ENCODE measurements at places on chromosomes 16 and 17.

- no peak for DNase-seq
These were observed 129.9 kb downstream of the AIPL1 start for GRCh38 chr17:6304894-6305612.

DNA sequence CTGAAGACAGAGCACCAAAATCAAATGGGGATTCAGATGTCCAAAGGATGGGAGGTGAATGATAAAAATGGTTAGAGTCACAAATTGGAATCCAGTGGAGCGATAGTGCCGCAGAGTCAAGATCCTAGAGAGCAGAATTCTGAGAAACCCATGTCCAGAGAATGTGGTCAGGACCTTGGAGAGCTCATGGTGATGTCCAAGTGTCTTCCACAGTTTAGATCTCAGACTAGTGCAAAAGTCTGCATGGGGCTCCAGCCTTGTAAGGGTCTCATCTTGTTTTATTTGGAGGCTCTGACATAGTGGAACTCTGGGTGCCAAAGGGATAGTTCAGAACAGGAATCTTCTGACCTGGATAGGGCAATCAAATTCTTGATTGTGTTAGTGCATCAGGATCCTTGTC, 245.9 kb upstream of the HSBP1 start:
- peak; percentile 42 for DNase-seq

DNA sequence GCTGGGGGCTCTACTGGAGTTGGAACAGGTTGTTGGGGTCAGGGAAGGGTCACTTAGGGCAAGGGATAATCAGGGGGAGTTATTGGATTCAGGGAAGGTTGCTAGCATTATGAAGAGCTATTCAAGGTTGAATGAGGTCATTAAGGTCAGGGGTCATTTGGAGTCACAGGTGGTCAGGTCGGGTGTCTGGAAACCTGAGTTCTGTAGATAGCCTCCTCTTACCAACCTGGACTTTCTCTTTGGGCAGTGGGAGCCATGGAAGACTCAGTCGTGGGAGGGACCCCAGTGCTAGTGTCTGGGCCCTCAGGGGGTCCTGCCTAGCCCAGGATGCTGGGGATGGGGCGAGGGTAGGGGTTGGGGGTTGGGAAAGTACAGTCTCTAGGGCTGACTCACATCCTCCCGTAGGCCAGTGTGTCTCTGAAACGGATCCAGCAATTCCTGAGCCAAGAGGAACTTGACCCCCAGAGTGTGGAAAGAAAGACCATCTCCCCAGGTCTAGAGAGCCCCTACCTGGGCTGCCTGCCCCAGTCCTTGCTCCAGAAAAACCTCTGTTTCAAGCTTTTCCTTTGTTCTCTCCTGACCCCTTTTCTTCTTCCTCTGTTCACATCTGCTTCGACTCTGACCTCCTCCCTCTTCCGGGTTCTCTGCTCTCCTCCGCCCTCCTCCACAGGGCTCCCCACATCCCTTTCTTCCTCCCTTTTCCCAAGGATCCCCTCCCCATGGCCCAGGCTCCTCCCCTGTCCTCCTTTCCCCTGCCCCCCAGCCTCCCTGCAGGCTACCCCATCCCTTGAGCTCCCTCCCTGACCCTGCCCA, 33.5 kb downstream of the ABCC3 start:
- DNase-seq, result no peak

- DNase-seq, result no peak
These were observed 423 bp upstream of the ASGR2 start for GRCh38 chr17:7114875-7115614.

DNA sequence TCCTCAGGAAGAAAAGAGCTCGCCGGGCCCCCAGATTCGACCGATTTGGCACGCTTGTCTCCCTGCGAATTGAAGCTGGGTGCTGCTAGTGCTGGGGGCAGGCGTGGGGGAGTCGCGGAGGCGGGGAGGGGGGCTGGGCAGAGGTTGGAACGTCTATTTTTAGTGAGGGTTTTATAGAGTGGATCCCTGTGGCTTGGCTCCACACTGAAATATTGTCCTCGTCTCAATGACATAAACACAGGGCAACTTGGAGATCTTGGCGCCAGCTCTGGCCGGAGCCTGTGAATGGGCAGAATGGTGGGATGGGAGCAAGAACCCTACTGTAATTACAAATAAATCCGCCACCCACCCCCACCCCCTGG, 15.7 kb upstream of the NOG start:
- DNase-seq, result no peak

DNA sequence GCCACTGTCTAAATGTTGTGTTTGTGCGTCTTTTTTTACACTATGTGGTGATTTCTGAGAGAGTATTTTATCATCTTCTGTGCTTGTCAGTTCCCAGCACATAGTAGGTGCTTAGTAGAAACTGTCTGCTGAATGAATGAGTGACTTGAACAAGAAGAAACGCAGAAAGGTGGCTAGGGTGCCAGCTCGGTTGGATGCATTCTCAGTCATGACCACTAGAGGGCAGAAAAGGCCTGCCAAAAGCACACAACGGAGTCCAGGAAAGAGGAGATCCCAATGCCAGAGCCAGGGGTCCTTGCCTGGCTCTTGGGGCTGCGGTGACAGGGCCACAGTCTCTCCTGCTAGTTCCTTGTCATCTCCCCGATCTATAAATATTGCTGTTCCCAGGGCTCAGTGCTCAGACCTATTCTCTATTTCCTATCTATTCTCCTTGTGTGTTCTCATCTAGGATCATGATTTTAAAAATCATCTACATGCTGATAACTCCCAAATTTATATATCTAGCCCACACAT, 57.3 kb upstream of the CCL1 start:
- DNase-seq, result peak; percentile 67

- no peak for DNase-seq
These were observed 19.7 kb upstream of the TEX2 start for GRCh38 chr17:64282753-64283080.

DNA sequence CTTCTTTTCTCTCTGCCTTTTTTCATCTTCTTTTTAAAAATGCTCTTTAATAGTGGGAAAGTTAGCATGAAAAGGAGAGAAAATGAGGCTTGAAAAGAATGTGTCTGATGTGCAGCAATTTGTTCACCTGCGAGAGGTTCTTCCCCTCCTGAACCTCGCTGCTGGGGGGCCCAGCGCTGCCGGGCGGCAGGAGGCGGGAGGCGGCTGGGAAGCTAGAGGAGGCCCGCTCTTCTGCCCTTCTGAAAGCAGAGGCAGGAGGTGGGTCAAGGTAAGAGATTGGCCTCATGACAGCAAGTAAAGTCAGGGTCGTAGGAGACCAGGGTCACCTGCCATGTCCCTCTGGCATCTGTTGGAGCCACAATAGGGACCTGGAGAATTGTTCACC, 78.6 kb upstream of the TNRC6C start:
- no peak for DNase-seq

GRCh38 chr17:869086-869485, 86.9 kb downstream of the MRM3 start:
- peak; percentile 93 for DNase-seq

- DNase-seq, result no peak
These were observed 60.3 kb upstream of the CORO6 start for GRCh38 chr17:29682987-29683386.

- peak; percentile 48 for DNase-seq
These were observed 17.3 kb upstream of the WFDC1 start for GRCh38 chr16:84277244-84277823.

DNA sequence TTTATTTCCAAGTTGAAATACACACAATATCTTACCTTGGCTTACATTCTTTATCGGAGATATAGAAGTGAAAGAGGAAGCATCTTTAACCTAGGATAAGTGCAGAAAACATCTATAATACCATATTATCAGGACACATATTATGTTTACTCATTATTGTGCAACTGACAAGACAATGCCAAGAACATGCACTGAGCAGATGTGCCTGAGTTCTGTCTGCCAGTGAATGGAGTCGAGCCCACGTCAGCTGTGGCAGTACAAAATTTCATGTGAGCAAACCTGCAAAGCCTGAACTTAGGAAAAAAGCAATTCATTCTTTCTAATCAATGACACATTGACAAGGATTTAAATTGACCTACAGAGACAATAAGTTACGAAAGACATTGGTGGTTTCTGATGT, 154.4 kb downstream of the AXIN2 start:
- DNase-seq, result no peak

GRCh38 chr17:80926591-80927250, 64.9 kb upstream of the CHMP6 start:
- no peak for DNase-seq

DNA sequence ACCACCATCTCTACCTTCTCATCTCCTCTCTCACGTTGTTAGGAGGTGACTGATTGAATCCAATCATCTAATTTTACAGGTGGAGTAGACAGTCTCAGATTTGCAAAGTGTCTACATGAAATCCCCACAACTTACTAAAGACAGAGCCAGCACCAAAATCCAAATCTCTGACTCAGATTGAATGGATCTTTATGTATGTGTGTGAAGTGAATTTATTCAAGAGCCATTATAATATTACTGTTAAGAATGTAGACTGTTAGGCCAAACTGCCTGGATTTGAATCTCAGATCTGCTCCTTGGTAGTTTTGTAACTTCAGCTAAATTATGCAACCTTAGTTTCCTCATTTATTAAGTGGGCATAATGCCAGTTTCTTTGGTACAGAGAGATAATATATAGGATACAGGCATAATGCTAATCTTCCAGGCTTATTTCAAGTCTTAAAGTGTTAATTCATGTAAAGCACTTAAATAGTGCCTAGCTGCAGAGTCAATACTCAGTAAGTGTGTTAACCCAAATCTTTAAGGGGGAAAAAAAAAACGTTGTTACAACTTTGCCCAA, 12.7 kb downstream of the CNEP1R1 start:
- DNase-seq, result peak; percentile 8

- DNase-seq, result peak; percentile 78
These were observed 174.4 kb upstream of the HS3ST3A1 start for GRCh38 chr17:13776027-13776551.

DNA sequence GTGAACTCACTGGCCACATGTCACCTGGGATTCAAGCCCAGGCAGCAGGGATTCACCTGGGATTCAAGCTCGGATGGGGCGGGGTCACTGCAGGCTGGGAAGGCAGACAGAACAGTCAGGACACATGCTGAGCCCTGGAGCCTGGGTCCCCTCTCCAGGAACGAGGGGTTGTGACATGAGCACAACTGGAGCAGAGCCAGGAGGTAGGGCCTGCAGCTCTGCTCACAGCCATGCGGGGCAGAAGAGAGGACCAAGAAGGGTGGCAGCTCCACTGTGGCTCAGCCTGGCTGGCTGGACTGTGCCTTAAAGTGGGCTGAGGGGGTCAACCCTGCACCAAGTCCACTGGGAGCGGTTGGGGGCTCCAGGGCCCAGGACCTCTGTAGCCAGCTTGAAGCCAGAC, 150.1 kb downstream of the RAB11FIP4 start:
- DNase-seq, result no peak

GRCh38 chr17:40023590-40024292, 8.5 kb downstream of the CSF3 start:
- no peak for DNase-seq

- DNase-seq, result no peak
These were observed 43.2 kb downstream of the SOCS1 start for GRCh38 chr16:11212798-11213196.

- no peak for DNase-seq
These were observed 56.1 kb downstream of the YPEL2 start for GRCh38 chr17:59387351-59388068.

DNA sequence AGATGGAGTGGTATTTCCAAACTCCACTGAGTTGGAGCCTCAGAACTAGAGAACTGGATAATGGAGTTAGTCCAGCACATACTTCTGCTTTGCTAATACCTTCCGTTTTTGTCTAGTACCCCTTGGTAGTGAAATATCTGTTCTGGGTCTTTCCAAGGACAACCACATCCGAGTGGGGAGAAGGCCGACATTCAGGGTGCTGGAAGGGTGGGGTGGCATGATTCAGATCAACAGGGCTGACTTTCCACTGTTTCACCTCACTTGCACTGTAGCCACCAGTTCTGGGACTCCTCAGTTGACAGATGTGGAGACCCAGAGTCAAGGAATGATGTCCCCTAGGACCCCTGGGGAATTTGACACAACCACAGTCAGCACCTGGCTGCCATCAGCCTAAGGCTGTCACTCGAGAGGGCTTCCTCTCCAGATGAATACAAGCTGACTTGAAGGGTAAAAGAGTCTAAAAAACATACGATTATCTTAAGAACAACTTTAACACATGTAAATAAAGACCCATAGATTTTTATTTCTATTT, 84.8 kb upstream of the HNF1B start:
- no peak for DNase-seq

GRCh38 chr16:70394853-70395252, 44.0 kb downstream of the ST3GAL2 start:
- no peak for DNase-seq
